ENCODE measurements at places on chromosomes 16 and 17. TPM values are rescaled to one million over a fixed set of nuclear protein-coding genes. Genes with fewer than 3 reads are reported as not detected.

The CYB561 gene
- 17.0 TPM for total RNA-seq

The PDE6G gene
- total RNA-seq = 0.54 TPM

The CRYBA1 gene
- not detected for total RNA-seq

The CDH15 gene
- total RNA-seq = 0.22 TPM

The NME2 gene
- total RNA-seq = 477 TPM

The CETP gene
- not detected for total RNA-seq

The KRT40 gene
- total RNA-seq = not detected

The CCL7 gene
- total RNA-seq = 3.9 TPM

The HS3ST2 gene
- not detected for total RNA-seq

The ABCC3 gene
- 25.2 TPM for total RNA-seq

The LPO gene
- under 0.01 TPM for total RNA-seq

The KLHL11 gene
- 28.7 TPM for total RNA-seq

The MT4 gene
- total RNA-seq = not detected

The NAGPA gene
- total RNA-seq = 21.6 TPM

Measured in articular chondrocyte of knee joint (primary cell).